Effector memory CD8-positive, alpha-beta T cell (primary cell): ENCODE measurements at places on chromosomes 12 and 14.

DNA sequence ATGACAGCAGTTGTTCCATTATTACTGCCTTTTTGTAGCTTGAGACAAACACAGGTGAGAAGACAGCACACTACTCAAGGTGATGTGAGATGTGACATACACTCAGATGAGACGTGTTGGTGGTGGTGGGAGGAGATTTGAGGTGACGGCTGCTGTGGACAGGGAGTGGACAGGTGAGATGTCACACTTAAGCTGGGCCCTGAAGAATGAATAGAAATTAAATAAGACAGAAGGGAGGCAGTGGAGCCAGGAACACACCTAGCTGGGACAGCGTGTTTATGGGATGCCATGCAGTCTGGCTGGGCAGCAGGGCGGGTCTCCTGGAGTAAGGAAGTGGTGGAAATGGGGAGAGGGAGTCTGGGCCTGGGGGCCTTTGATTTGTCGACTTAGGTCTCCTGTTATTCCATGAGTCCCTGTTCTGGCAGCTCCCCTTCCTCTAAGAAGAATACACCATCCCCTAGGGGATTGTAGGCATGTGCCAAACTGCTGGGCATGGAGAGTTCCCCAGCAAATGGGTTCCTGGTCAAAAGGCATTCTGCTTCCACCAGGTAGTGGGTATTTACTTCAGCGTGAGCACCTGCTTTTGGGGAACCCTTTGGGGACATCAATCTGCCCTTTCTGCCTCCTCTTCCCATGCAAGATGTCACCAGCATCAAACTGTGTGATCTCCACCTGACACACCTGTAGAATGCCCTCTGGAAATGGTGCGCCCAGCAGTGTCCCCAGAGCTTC, 71.2 kb upstream of the ESRRB start:
- no peak for DNase-seq

- DNase-seq: no peak
Measured at GRCh38 chr12:112894128-112894527, 12.6 kb upstream of the OAS1 start.

DNA sequence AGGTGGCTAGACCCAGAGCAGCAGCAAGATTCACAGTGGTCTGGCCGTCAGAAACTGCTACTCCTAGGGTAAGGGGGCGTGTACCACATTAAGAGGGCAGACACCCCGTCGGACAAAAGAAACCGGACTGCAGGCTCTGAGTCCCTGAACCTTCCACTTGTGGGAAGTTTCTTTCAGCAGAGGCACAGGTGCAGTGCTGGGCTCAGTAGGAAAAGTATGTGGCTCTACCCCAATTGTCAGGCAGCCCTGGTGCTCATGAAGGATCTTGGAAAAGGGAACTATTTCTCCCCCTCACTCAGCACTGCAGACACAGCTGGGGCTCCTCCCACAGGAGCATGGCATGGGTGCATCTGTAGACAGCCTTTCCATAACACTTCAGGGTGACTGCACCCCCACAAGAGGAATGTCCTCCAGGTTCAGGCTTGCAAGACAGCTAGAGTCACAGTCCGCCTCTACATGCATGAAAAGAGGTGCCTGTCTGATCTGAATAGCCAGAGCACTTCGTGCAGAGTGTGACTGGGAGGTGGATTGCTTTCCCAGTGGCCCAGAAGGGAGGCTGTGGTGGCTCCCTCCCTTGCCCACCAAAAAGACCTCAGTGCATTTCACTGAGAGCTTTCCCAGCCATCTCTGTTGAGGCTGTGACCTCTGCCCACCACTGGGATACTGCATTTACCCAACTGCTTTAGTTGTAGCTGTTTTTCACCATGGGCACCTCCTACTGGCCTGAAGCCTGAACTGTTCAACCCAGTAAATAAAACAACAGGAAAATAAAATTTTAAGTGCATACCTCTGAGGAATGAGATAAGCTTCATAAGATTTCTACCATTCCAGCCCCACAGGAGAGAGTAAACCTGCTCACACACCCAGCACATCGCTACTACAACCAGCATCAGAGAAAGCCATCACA, 14.2 kb downstream of the CEP128 start:
- DNase-seq: no peak

GRCh38 chr14:92937051-92937937, 14.3 kb downstream of the CHGA start:
- DNase-seq: no peak

- no peak for DNase-seq
Measured at GRCh38 chr12:114664651-114665320, 19.2 kb downstream of the TBX3 start.

GRCh38 chr14:42299692-42300091, 693.0 kb downstream of the LRFN5 start:
- no peak for DNase-seq

GRCh38 chr14:69260190-69260860, 367 bp downstream of the GALNT16 start:
- DNase-seq: no peak

- no peak for DNase-seq
Measured at GRCh38 chr12:88450136-88450535, 130.1 kb downstream of the KITLG start.

GRCh38 chr12:96578526-96579125, 89.2 kb downstream of the CFAP54 start:
- DNase-seq: peak; percentile 11

GRCh38 chr12:94258593-94258992, 110.2 kb downstream of the PLXNC1 start:
- no peak for DNase-seq

- no peak for DNase-seq
Measured at GRCh38 chr12:25705261-25705660, 152.2 kb upstream of the LMNTD1 start.

- no peak for DNase-seq
Measured at GRCh38 chr14:23729720-23730387, 93.7 kb downstream of the DHRS2 start.
